ENCODE measurements at places on chromosomes 1 and 21.

DNA sequence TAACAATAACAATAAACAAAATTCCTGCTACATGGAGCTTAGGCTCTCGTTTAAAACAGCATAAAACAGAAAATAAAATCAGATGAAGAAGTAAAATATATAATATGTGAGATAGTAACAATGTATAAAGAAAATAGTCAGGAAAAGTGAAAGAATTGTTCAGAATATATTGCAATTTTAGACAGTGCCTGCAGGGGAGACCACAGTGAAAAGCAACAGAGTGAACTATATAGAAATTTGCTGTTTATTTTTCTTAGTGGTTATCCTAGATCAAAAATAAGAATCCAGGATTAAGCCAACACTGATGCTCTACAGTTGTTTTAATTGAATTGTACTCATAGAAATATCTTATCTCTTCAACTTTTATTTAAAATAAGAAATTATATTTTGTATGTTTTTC lies 1639.0 kb upstream of the B3GALT2 start:
- no peak for DNase-seq

DNA sequence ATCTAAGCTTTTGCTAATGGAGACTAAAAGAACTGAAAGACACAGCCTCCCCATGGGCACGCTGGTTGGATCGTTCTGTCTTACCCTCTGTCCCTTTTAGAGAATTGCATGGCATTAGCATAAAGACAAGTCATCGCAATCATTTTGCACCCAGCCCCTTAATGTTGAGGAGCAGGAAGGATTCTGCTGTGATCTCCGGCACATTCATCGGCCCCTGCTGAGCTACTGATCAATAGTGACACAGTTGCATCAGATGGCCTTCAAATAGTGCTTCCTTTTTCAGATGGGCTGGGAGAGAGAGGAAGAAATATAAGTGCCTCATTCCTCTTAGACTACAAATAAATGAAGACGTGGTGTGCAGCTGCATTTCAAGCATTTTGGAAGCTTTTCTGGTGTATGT lies 75.4 kb downstream of the NOS1AP start:
- DNase-seq, result no peak

DNA sequence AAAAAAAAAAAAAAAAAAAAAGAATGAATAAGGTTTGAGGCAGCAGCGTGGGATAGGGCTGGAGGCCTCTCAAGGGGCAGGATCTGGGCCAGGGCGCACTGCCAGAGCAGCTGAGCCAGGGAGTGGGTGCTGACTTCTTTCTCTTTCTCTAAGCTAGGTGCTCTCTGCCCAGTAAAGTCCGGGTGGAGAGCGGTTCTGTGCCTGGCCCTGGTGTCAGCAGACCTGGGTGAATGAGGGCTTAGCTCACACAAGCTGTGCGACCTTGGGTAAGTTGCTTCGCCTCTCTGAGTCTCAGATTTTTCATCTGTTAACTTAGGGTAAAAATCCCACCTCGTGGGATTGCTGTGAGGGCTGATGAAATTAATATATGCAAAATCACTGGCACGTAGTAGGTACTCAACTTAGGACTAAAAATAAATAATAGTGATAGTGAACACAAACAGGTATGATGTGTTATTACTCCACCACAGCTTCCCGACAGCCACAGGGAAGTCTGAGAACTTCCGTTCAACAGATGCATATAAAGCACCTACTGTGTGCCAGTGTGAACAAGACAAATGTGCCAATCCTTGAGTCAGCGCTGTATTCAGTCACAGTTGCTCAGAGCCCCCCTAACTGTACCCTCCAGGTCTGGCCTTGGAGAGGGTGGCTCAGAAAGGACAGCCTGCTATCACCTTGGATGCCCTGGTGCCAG lies 2.0 kb upstream of the FAM131C start:
- no peak for DNase-seq

DNA sequence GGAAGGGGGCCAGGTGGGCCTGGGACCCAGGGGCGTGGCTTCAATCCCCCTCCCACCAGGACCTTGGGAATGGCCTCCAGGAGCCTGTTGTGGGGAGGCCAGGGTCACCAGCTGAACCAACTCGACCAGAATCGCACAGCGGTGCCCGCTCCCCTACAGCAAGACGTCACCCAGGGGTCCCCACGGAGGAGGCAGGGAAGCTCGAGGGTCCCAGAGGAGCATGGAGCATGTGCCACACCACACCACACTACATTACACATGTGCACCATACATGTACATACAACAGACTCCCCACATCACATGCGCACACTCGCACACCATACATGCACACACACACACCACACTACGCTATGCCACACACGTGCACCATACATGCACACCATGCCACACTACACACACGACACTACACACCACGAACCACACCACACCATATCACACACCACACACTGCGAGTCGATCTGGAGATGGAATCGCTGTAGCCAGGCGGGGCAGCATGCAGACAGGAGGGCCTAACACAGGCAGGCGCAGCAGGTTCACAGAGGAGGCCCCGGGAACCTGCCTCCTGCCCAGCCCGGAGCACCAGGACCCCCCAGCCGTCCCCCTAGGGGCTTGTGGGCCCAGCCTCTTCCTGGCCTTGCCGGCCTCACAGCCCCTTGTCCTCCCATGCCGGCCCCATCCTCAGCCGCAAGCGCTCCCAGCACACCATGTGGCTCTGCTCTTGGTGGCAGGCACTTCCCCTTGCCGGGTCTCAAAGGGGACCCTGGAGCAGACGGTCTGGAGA lies 596 bp downstream of the ITGB2 start:
- DNase-seq, result no peak

DNA sequence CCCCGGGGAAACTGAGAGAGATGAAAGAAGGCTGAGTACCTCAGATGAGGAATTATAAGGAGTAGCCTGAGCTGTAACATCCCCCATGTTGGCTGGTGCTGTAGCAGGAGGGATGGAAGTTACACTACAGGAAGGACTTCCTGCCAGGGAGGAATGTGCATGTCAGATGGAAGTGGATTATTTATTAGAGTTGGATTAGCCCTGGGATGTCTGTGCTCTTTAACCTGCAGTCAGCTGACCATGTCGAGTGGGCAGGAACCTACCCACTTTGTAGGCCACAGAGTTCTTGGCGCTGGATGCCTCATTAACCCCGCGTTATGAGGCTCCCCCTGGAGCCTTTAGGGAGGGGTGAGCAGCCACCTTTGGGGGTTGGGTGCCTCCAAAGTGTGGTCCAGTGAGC lies 757 bp upstream of the SEMA4A start:
- DNase-seq, result no peak

- DNase-seq, result no peak
These were observed 5.8 kb downstream of the TIAM1 start for GRCh38 chr21:31337996-31338907.

- DNase-seq, result no peak
These were observed 31.9 kb downstream of the SERINC2 start for GRCh38 chr1:31444725-31445448.

- DNase-seq, result no peak
These were observed 1349.0 kb upstream of the B3GALT2 start for GRCh38 chr1:194535369-194535768.

DNA sequence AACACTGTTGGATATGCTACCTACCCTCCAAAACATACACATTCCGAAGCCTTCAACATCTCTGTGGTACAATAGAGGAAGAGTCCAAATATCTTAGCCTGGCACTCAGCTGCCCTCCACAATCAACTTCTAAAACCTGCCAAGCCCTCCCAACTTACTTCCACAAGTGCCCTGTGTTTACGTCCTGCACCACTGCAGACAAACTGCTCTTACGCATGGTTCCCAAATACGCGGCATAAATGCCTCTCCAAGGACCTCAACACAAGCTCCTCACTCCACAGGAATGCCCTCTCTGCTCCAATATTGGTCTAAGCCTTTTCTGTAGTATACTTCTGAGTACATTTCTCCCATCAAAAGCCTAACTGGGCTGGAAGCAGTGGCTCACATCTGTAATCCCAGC lies 6.8 kb downstream of the AK2 start:
- no peak for DNase-seq

GRCh38 chr1:36530261-36530660 lies 47.5 kb upstream of the CSF3R start:
- DNase-seq, result no peak

DNA sequence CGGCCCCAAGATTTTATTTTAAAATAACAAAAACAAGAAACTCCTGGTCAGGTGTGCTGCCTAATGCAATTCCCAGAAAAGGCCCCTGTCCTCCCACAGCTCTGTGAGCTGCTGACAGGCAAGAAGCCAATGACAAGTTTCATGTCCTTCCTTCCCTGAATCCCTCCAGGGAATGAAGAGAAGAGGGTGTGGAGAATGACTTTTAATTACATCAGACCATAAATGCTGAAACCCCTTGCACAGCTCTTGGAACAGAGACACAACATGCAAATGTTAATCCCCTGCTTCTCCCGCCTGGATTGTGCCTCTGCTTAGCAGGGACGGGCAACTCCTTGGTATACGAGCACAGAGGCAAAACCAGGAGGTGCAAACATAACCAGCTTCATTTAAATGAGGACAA lies 228.1 kb upstream of the CAMK1G start:
- DNase-seq, result no peak

GRCh38 chr1:201614262-201615015 lies 75.5 kb downstream of the NAV1 start:
- no peak for DNase-seq

DNA sequence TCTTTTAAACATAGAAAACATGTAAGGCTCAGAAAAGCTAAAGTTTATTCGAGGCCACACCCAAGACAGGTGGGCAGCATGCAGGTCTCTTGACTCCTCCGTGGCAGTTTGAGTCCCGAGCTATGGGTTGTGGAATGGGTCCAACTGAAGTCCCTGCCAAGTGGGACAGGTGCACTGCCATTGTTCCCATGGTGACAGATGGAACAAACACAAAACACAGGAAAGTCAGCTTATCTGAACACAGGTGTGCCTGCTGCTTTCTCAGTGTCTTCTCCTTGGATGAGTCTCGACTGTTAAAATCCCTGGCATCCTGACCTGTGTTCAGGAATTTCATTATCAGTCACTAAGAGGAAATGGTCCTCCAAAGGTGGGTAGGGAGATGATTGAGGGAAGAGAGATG lies 99.0 kb upstream of the RAB4A start:
- no peak for DNase-seq

- no peak for DNase-seq
These were observed 103.0 kb downstream of the GREM2 start for GRCh38 chr1:240508950-240509349.

GRCh38 chr1:86993269-86993985 lies 79.0 kb downstream of the HS2ST1 start:
- DNase-seq, result no peak

DNA sequence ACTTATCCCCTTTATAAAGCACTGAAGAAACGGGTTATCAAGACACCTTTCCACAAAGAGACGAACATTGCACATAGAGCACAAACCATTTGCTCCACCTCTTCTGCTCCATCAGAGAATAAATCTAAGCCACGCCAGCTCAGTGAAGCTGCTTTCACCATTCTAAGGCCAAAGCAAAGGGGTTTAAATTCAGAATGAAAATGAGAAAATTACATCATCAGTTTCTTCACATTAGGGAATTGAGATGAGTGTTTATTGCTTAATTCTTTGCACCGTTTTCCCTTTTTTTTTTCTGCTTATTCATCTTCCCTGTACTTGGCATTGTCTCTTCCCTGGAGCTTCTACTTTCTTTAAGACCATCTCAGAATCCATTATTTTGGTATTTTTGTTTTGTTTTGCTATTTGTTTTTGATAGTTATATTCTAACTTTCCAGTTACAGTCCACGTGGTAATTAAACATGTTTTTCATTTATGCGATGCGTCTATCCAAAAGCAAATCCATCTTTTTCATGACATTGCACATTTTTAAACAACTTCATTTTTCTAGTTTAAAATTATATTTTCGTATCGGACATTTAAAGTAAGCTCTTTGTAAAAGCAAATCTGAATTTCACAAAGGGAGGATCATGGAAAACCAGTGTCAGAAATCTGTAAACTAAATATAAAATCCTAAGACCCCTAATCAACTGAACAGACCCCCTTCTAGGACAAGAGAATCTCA lies 1.9 kb upstream of the OR2T34 start:
- no peak for DNase-seq
